ENCODE measurements at places on chromosomes 3 and 15. TPM values are rescaled to one million over a fixed set of nuclear protein-coding genes. Genes with fewer than 3 reads are reported as not detected.

GRCh38 chr15:87481126-87481525 lies 775.4 kb downstream of the NTRK3 start:
- DNase-seq, result no peak

DNA sequence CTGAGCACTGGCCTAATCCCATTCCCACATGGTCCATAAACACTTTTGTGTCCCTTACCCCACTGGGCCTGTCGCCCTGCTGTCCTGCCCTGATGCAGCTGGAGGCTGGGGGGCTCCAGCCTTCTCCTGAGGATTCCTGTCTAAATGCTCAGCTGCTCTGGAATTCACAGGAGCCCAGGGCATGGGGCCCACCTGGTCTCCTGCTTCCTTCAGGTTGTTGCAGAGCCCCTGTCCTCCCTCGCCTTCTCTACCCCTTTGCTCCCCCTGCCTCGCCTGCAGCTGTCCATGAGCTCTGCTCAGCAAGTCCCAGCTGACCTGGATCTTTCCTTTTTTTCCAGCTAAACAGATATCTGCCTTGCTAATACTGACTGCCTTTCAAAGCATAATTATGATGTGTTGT lies 286.9 kb downstream of the XXYLT1 start:
- no peak for DNase-seq

GRCh38 chr3:15541371-15541770 lies 19.9 kb upstream of the COLQ start:
- no peak for DNase-seq

Gene SPESP1
- total RNA-seq, result 4.6 TPM
